ENCODE measurements at places on chromosomes 3 and 15. TPM values are rescaled to one million over a fixed set of nuclear protein-coding genes. Genes with fewer than 3 reads are reported as not detected.

- no peak overlapping the region for H3K27ac ChIP-seq
- H3K36me3 ChIP-seq: no peaks in the 10 kb centered on the region
- no peaks in the 10 kb centered on the region for H3K27me3 ChIP-seq
Observed at GRCh38 chr3:111852540-111852939, 6.5 kb upstream of the PHLDB2 start.

ACAA1 gene
- total RNA-seq: 30.8 TPM

DNA sequence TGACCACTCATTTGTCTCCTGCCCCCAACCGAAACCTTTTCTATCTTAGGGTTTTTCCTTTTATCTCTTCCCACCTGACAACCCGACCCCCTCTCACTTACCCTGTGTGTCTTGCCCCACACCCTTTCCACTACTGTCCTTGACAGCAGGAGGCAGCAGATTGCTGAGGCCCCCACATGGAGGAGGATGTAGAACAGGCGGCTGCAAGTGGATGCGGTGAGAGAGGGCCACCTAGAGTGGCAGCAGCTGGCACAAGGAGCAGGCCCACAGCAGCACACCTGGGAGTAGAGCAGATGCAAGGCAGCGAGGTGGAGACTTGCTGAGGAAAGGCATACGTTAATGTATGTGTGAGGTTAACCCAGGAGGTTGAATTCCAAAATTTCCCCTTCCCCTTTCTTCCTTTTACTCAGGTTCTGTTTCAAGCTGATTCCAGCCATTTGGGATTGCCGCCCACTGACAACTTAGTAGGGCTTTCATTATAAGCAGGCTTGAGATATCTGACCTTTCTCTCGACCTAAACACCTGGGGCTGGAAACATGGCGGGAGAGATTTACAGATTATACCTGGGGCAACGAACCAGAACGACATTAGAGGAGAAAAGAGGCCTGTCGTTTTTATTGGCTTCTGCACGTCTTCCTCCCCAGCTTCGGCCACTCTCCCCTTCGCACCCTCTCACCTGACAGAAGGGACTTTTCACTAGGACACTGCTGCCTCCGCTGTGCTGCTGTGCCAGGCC, 643 bp downstream of the SERINC4 start:
- H3K27me3 ChIP-seq: no peaks in the 10 kb centered on the region
- no peak for DNase-seq
- peaks cover 50% of the 10 kb centered on the region for H3K36me3 ChIP-seq
- H3K4me3 ChIP-seq: no peak overlapping the region

- no peak overlapping the region for H3K4me3 ChIP-seq
- peaks cover 18% of the 10 kb centered on the region for H3K27me3 ChIP-seq
- no peak overlapping the region for H3K27ac ChIP-seq
- H3K4me1 ChIP-seq: no peaks in the 10 kb centered on the region
Observed at GRCh38 chr3:56816061-56816460, 14.3 kb upstream of the ARHGEF3 start.

GRCh38 chr3:11481556-11481955, 162.2 kb downstream of the VGLL4 start:
- H3K27ac ChIP-seq: no peak overlapping the region
- H3K27me3 ChIP-seq: no peaks in the 10 kb centered on the region
- no peaks in the 10 kb centered on the region for H3K36me3 ChIP-seq
- H3K4me3 ChIP-seq: no peak overlapping the region
- H3K4me1 ChIP-seq: peaks cover 11% of the 10 kb centered on the region
- no peak for DNase-seq

- peak; percentile 98 for DNase-seq
- peaks cover 16% of the 10 kb centered on the region for H3K4me1 ChIP-seq
- H3K27ac ChIP-seq: peak overlapping the region; percentile 86
- no peak overlapping the region for H3K4me3 ChIP-seq
Observed at GRCh38 chr15:95277266-95277665, 1045.9 kb downstream of the MCTP2 start.

DNA sequence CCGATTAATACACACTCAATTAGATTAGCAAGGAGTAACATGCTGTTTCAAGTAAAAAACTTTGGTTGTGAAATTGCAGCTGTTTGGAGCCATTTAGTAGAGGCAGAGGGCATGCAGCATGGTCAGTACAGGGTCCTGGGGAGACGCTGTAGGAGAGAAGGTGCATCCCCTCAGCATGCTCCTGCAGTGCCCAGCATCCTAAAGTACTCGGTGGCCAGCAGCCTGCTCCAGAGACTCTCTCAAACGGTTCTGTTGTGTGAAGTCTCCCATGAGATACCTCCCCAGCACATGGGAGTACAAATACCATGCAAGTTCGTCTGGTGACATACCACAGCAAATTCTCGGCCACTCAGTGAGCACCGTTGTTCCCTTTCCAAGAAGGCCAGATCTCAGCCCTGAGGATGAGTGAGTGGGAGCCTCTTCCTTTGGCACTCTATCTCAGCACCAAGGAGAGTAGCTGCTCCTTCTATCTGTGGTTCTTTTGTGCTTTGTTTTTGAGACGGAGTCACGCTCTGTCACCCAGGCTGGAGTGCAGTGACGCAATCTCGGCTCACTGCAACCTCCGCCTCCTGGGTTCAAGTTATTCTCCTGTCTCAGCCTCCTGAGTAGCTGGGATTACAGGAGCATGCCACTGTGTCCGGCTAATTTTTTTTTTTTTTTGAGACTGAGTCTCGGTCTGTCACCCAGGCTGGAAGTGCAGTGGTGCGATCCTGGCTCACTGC, 72.7 kb downstream of the TJP1 start:
- H3K27me3 ChIP-seq: no peaks in the 10 kb centered on the region
- no peak overlapping the region for H3K27ac ChIP-seq
- no peak overlapping the region for H3K4me3 ChIP-seq
- H3K4me1 ChIP-seq: no peaks in the 10 kb centered on the region

DNA sequence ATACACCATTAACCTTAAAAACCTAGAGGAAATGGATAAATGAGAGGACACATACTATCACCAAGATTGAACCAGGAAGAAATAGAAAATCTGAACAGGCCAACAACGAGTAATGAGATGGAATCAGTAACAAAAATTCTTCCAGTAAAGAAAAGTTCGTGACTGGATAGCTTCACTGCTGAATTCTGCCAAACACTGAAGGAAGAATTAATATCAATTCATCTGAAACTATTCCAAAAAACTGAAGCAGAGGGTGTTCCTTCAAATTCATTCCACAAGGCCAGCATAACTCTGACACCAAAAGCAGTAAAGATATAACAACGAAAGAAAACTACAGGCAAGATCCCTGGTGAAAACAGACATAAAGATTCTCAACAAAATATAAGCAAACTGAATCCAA, 195.8 kb upstream of the GPR149 start:
- no peak overlapping the region for H3K4me3 ChIP-seq
- no peak for DNase-seq
- H3K27me3 ChIP-seq: no peaks in the 10 kb centered on the region
- no peak overlapping the region for H3K27ac ChIP-seq
